ENCODE measurements at places on chromosomes 12 and 14.

DNA sequence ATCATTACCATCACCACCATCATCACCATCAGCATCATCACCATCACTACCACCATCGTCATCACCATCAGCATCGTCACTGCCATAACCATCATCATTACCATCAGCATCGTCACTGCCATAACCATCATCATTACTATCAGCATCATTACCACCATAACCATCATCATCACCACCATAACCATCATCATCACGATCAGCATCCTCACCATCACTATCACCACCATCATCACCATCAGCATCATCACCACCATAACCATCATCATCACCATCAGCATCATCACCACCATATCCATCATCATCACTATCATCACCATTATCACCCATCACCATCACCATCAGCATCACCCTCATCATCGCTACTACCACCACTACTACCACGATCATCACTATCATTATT lies 493.9 kb upstream of the TBX3 start:
- no peak for DNase-seq

DNA sequence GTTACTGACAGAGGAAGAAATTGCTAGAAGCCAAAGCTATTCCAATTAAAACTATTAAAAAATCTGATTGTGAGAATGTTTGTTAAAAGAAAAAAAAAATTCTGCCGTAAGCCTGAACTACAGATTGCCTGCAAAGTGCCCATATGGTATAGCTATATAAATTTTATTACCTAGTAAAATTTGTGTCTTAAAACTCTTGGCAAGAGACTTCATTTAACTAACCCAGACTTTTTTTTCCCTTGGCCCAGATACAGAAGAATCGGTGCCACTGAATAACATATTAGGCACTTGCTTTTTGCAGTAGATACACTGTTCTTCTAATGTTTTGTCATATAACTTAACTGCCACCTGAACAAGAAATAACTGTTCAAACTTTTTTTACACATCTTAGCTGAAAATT lies 125.5 kb downstream of the RPS29 start:
- DNase-seq = no peak

DNA sequence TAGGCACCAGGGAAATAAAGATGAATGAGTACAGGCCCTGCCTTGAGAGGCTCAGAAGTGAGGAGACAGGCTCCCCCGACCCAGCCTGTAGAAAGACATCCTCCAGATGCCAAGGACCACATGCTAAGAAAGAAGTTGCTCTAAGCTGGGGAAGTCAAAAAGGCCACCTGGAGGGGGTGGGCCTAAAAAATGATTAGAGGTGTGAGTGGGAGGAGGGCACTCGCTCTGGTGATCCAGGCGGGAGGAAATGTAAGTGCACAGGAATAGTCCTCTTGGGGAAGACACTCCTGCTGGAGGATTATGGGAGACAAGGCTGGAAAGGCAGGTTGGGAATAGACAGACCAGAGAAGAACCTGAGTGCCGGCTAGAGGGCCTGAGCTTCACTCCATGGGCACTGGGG lies 32.2 kb downstream of the SMUG1 start:
- no peak for DNase-seq

DNA sequence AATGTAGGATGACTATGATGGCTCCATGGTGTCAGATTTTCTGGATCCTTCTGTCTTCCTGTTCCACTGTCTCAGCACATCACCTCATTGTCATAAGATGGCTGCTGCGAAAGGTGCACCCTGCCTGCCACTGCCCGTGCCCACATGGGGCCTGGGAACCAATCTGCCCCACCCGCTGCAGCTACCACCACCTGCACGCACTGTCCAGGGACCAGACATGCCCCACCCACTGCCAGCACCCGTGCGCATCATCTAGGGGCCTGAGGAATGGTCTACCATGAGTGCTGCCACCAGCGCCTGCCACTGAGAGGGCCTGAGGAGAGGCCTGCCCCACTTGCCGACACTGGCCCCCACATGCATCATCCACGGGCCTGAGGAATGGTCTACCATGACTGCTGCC lies 23.8 kb downstream of the CYP46A1 start:
- no peak for DNase-seq

- DNase-seq = no peak
Measured at GRCh38 chr12:54355104-54355815, 9.0 kb downstream of the GPR84 start.

- no peak for DNase-seq
Measured at GRCh38 chr12:17642340-17642650, 447.7 kb downstream of the RERGL start.

DNA sequence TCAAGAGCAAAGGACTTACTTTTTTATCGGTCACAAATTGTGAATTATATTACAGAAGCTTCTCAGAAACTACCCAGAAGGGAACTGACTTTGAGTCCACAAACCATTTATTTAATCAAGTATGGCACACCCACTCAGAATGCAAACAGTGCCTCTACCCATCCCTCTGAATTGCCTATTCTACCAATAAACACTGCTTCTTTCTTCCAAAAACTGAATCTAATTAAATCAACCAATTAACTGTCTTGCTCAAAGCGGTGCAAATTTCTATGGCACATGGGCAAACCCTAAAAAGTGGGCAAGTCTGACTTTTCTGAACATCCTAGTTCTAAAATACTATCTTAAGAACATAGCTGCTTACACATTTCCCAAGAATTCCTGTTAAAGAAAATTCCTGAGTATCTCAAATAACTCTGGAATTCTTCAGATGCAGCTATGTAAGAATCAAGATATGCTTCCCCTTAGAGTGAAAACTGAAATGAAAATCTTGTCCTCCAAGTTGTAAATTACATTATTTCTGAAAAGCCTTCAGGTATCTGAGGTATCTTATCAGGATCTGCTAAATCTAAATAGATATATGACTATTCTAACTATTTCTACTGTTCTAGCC lies 4.3 kb downstream of the SPTLC2 start:
- DNase-seq = no peak

GRCh38 chr12:113359133-113359938 lies 949 bp downstream of the PLBD2 start:
- no peak for DNase-seq

DNA sequence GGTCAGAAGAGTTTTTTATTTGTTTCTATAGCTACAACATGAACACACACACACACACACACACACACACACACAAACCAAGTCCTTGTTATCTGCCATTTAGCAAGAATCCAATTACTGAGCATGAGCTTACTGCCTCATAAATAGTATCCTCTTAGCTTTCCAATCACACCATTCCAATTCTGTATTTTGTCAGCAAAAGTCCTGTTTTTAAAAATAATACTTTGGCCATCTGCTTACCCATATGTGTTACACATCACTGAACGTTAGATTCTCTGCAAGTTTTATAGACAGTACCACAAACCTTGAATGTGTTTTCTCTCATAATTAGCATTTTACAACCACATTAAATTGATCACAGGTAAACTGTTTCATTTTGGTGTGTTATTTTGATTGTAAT lies 1905.4 kb upstream of the FLRT2 start:
- no peak for DNase-seq

GRCh38 chr12:58881816-58882215 lies 38.5 kb downstream of the LRIG3 start:
- no peak for DNase-seq

- DNase-seq = no peak
Measured at GRCh38 chr12:48946205-48946604, 11.1 kb downstream of the ARF3 start.

- DNase-seq = no peak
Measured at GRCh38 chr12:132178801-132179401, 34.6 kb downstream of the NOC4L start.

DNA sequence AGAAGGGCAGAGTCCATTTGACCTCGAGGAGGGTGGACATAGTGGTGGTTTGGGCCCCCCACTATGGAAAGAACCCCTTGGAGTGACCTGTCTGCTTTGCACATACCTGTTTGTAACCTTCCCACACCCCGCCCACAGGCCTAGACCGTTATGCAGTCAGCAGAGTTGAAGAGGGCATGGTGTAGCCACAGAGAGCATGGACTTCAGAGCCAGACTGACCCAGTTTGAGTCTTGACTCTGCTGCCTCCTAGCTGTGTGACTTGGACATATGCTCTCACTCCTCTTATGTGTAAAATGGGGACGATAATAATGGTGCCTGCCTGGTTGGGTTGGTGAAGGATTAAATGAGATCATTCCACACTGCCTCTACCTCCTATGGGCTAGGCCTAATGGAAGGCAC lies 40.9 kb upstream of the NOS1 start:
- no peak for DNase-seq

DNA sequence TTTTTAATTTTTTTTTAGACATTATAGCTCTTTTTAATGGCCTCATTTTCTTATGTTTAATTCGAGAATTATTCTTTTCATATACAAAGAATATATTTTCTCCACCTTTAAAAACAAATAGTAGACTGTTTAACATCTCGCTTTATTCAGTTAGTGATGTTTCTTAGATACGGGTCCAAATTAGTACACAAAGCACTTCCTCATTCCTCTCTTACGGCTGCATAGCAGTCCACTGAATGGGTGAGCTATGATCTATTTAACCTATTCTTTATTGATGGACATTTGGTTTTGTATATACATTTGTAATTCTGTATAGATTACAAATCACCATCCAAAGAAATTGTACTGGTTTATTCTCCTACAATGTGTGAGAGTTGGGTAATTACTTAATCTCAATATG lies 8.3 kb upstream of the GPR162 start:
- no peak for DNase-seq

GRCh38 chr12:15368812-15369211 lies 46.5 kb downstream of the PTPRO start:
- DNase-seq = no peak

- no peak for DNase-seq
Measured at GRCh38 chr12:104672501-104673265, 215.9 kb downstream of the CHST11 start.

- DNase-seq = peak; percentile 75
Measured at GRCh38 chr12:62435303-62436163, 31.1 kb upstream of the MON2 start.

DNA sequence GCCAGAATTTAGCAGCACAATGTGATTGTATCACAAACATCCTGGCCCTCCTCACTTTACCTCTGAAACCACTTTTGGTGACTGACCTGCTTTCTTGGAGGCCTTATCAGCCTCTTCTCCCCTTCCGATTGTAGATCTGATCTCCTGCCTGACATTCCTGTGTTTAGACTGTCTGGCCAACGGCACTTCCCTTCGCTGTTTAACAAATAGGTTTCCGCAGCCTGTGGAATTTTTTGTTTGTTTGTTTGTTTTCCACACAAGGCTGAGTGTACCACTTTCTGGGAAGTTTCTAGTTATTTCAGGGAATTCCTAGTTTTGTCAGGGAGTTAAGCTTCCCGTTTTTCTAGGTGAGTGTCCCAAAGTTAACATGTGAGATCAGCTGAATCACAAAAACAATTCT lies 65.9 kb upstream of the CDKN3 start:
- DNase-seq = no peak

- DNase-seq = no peak
Measured at GRCh38 chr12:58639318-58639934, 280.9 kb downstream of the LRIG3 start.

- no peak for DNase-seq
Measured at GRCh38 chr14:88248606-88249005, 74.5 kb downstream of the KCNK10 start.

GRCh38 chr12:93989949-93990348 lies 158.4 kb upstream of the PLXNC1 start:
- no peak for DNase-seq

DNA sequence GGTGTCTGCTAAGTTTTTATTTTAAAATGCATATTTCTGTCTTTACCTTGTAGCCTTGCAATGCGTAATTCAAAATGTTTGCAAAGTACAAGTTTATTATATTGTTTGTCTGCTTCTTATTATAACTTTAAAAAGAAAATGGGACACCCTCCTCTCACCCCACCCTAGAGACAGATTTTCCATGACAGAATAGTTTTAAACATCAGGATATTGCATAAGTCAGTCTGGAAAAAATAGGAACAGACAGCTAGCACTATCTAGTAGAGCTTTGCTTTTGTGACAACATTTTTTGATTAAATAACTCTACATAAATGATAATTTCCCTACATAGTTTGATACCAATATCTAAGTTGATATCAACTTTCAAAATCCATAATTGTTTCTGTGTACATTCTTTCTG lies 71.3 kb downstream of the PDE3A start:
- DNase-seq = no peak

DNA sequence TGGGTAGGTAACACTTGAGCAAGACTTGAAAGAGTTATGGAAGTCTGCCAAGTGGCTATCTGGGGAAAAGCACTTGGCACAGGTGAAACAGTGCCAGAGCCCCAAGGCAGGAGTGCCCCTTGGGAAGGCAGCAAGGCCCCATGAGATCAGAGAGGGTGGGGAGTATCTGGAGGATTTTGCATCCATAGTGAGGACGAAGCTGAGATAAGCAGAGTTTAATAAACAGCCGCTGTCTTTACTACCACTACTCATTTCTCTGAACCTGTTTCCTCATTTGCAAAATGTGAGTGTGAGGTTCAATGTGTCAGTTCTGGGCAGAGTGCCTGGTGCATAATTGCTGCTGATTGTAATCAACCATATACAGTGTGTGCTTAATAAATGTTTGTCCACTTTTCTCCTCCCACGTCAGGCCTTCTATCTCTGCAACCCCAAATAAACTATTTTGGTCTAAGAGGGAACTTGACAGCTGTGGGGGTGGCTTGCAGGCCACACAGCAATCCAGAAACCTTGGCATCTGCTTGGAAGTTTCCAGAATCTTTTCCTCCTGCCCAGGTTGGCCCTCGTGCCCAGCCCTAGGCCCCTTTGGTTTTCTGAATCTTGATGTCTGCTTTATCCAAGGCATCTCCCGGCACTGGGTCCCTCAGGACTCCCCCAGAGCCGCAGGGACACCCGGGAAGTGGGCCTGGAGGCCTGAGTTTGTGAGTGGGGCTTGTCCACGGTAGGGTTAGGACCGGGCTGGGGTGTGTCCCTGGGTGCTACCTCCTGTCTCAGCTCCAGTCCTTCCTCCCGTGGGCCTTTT lies 4.5 kb downstream of the ABCB9 start:
- DNase-seq = no peak

- no peak for DNase-seq
Measured at GRCh38 chr12:68119250-68119649, 40.3 kb downstream of the IFNG start.

GRCh38 chr14:73394317-73394716 lies 64.0 kb downstream of the NUMB start:
- no peak for DNase-seq

DNA sequence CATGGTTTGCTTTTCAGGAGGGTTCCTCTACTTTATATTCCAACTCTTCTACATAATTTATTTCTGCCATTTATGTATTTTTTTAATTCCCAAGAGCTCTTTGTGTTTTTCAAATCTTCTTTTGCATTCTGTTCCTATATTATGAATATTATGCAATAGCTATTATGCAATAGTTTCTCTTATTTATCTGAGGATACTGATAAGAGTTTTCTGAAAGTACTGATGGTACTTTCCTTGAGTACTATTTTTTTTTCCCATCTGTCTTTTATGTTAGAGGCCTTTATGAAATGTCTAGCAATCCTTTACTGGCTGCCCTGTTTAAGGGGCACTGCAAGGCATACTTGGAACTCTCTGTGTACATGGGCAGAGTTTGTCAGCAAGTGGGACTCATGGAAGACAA lies 93.4 kb downstream of the SLC41A2 start:
- no peak for DNase-seq

GRCh38 chr12:84787253-84787652 lies 125.3 kb downstream of the SLC6A15 start:
- DNase-seq = no peak
